ENCODE measurements at places on chromosomes 4 and X.

GRCh38 chr4:160110891-160111290 lies 1008.0 kb downstream of the RAPGEF2 start:
- H3K27me3 ChIP-seq, result no peaks in the 10 kb centered on the region
- no peaks in the 10 kb centered on the region for H3K4me1 ChIP-seq
- no peak for DNase-seq
- no peaks in the 10 kb centered on the region for H3K36me3 ChIP-seq
- H3K4me3 ChIP-seq, result no peak overlapping the region

DNA sequence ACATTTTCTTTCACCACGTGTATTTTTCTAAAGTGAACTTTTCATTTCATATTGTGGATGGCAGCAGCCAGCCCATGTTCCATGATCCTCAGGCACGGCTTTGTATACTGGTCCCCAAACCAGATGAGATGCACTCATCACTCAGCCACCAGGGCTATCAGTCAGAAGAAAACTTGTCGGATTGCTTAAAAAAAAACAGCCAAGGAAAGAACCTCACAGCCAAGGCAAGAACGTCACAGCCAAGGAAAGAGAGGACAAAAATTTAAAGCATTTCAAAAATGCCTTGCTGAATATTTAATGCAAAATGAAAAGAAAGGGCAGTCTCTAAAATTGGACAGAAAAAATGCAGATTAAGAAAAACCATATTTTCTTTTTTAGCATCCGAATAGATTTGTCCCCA lies 333.3 kb downstream of the PDGFC start:
- no peak overlapping the region for H3K4me3 ChIP-seq
- no peaks in the 10 kb centered on the region for H3K27me3 ChIP-seq
- no peaks in the 10 kb centered on the region for H3K36me3 ChIP-seq
- H3K27ac ChIP-seq, result no peak overlapping the region
- no peak for DNase-seq
- no peaks in the 10 kb centered on the region for H3K4me1 ChIP-seq

- DNase-seq, result no peak
- no peaks in the 10 kb centered on the region for H3K36me3 ChIP-seq
- H3K27me3 ChIP-seq, result no peaks in the 10 kb centered on the region
- no peak overlapping the region for H3K27ac ChIP-seq
Observed at GRCh38 chr4:171342646-171343045, 470.6 kb upstream of the GALNTL6 start.

- no peak for DNase-seq
- H3K4me1 ChIP-seq, result peaks cover 31% of the 10 kb centered on the region
- peak overlapping the region; percentile 48 for H3K27ac ChIP-seq
- H3K27me3 ChIP-seq, result no peaks in the 10 kb centered on the region
- H3K4me3 ChIP-seq, result peak overlapping the region; percentile 89
Observed at GRCh38 chr4:1718095-1718850, 2.9 kb downstream of the TMEM129 start.

DNA sequence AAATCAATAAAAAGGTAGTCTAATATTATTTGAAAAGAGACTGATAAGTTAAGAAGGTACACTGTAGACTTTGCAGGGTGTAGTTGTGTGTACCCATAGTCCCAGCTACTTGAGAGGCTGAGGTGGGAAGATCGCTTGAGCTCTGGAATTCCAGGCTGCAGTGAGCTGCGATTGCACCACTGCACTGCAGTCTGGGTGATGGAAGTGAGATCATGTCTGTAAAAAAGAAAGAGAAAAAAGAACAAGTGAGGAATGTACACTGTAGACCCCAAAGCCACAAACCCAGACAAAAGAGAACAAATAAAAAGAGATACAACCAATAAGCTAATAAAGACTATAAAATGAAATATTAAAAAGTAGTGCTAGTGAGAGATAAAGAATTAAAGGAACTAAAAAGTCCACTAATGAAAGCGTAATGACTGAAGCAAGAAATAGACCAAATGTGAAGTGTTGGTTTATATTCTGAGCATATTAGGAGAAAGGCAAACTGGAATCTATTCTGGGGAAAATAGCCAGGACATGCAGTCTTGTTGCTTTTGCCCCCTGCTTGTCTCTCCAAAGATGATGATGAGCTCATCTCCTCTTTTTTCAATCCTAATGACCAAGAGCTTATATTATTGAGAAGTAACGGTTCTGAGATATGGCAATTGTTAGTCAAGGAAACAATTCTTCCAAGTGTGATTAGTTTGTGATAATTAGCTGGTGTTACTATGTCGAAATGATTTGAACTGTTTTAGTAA lies 19.1 kb downstream of the GSX2 start:
- no peak overlapping the region for H3K27ac ChIP-seq
- H3K4me3 ChIP-seq, result no peak overlapping the region
- peaks cover 23% of the 10 kb centered on the region for H3K27me3 ChIP-seq
- no peaks in the 10 kb centered on the region for H3K4me1 ChIP-seq

- no peaks in the 10 kb centered on the region for H3K27me3 ChIP-seq
- H3K4me1 ChIP-seq, result peaks cover 5% of the 10 kb centered on the region
- H3K27ac ChIP-seq, result no peak overlapping the region
- H3K4me3 ChIP-seq, result no peak overlapping the region
Observed at GRCh38 chr4:148302416-148302815, 139.8 kb downstream of the NR3C2 start.

DNA sequence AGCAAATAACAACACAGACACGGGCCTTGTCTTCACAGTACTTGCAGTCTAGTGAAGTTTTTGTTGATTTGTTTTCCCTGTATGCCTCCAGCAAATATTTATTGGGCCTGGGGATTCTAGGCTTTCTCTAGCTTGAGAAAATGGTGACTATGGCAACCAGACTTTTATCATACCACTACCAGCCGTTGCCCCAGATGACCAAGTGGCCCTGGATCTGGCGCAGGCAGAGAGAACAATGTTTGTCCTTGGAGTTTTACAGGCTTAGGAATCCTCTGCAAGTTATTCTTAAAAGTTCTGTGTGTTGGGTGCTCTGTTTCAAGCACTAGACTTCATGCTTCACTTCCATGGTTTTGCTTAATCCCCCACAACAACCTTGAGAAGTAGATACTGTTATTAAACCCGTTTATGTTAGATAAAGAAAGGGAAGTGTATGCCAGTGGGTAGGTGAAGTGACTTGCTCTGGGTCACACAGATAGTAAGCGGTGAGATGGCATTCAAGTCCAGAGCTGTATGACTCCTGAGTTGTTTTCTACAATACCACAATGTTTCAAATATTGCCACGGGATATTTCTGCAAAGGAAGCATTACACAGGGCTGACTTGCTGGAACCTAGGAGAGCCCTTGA lies 94.6 kb downstream of the AKAP4 start:
- H3K27me3 ChIP-seq, result peaks cover 3% of the 10 kb centered on the region
- no peak overlapping the region for H3K4me3 ChIP-seq
- DNase-seq, result no peak

- peaks cover 27% of the 10 kb centered on the region for H3K27me3 ChIP-seq
- H3K4me1 ChIP-seq, result no peaks in the 10 kb centered on the region
- no peak for DNase-seq
- H3K4me3 ChIP-seq, result peak within 1 kb of the TSS; percentile 37
- no peak within 1 kb of the TSS for H3K27ac ChIP-seq
Observed at GRCh38 chrX:153673428-153674218, at the start of gene PNCK. TSS of gene PNCK (minus strand) at chrX:153673813. CDS start at chrX:153673076, 737 bp downstream.
